ENCODE measurements at places on chromosomes 5 and 9. TPM values are rescaled to one million over a fixed set of nuclear protein-coding genes. Genes with fewer than 3 reads are reported as not detected.

PRSS3 gene
- total RNA-seq, result not detected

TRIM14 gene
- total RNA-seq, result 12.2 TPM

PRR16 gene
- total RNA-seq, result 4.8 TPM

HCN1 gene
- total RNA-seq, result 8.0 TPM

PTGER4 gene
- 7.4 TPM for total RNA-seq

NAIF1 gene
- 6.1 TPM for total RNA-seq

OR1Q1 gene
- total RNA-seq, result not detected

MINAR2 gene
- total RNA-seq, result not detected

OR1J2 gene
- total RNA-seq, result not detected

GPR150 gene
- 0.10 TPM for total RNA-seq

ACER2 gene
- 4.7 TPM for total RNA-seq

GRIA1 gene
- 0.41 TPM for total RNA-seq

IRF1 gene
- 21.4 TPM for total RNA-seq

CCDC192 gene
- total RNA-seq, result not detected

MUSK gene
- total RNA-seq, result 2.8 TPM

ADAMTS13 gene
- total RNA-seq, result 2.3 TPM

IL3 gene
- not detected for total RNA-seq

TAF11L5 gene
- not detected for total RNA-seq

TTC23L gene
- total RNA-seq, result not detected

KCTD16 gene
- total RNA-seq, result not detected

SPATA9 gene
- 0.21 TPM for total RNA-seq

EGFLAM gene
- 10.5 TPM for total RNA-seq

SNCAIP gene
- 2.9 TPM for total RNA-seq

GRM6 gene
- not detected for total RNA-seq

SLC6A18 gene
- total RNA-seq, result not detected

PCDHGA9 gene
- total RNA-seq, result 4.0 TPM

C9orf153 gene
- 0.41 TPM for total RNA-seq

DBH gene
- total RNA-seq, result not detected

TRPM3 gene
- total RNA-seq, result 0.71 TPM

ABCA2 gene
- 33.2 TPM for total RNA-seq

Measured in left cardiac atrium (tissue), 4 donors.